ENCODE measurements at places on chromosomes 4 and X.

GRCh38 chr4:119746951-119747350 is 118.3 kb upstream of the PDE5A start:
- DNase-seq, result no peak

- no peak for DNase-seq
Measured at GRCh38 chr4:138521809-138522208, 279.7 kb upstream of the SLC7A11 start.

- DNase-seq, result no peak
Measured at GRCh38 chr4:66613591-66613990, 931.7 kb downstream of the CENPC start.

DNA sequence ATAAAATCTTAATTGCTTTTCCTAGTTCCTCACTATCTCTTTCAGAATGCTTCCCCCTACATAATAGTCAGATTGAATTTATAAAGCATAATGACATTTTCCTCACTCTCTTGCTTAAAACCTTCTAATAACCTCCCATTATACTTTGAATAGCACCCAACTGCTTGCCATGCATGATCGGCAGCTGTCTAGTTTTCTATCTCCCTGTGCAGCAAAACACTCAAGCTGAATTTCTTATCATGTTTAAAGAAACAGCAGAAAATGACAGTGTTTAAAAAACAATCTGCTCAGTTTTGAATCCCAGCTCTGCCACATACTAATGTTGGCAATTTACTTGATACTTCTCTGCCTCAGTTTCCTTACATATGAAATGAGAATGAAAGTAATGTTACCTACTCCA is 947.1 kb upstream of the HS3ST1 start:
- DNase-seq, result no peak

DNA sequence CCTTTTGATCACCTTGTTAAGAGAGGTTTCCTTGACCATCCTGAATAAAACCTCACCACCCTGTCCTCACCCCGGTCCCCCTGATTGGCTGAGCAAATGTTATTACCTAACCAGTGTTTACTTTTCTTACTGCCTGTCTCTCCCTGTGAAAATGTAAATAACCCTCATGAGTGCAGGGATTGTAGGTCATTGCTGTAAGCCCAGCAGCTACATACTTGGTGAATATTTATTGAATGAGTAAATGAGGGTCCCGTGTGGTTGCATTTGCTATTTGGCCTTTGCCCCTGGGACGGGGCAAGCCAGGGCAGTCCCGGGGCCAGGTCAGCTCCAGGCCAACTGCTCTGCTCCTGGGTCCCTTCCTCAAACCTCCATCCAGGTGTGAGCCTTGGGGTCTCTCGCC is 55.5 kb upstream of the CLCN4 start:
- no peak for DNase-seq

DNA sequence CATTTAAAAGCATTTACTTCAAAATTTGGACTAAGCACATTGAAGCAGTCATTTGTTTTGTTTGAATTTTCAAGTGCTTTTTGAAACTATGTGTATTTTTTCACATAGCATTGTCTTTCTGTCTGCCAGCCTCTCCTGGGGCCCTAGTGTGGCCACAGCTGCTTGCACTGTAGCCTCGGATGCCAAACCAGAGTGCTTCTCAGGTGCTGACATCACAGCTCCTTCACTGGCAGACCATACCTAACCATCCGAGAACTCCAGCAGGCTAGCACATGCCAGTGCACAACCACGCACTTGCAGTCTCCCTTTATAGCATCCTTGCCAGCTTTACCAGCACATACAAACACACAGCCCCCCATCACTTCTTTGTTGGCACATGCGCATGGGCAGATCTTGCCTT is 1019.7 kb downstream of the STPG2 start:
- DNase-seq, result no peak

DNA sequence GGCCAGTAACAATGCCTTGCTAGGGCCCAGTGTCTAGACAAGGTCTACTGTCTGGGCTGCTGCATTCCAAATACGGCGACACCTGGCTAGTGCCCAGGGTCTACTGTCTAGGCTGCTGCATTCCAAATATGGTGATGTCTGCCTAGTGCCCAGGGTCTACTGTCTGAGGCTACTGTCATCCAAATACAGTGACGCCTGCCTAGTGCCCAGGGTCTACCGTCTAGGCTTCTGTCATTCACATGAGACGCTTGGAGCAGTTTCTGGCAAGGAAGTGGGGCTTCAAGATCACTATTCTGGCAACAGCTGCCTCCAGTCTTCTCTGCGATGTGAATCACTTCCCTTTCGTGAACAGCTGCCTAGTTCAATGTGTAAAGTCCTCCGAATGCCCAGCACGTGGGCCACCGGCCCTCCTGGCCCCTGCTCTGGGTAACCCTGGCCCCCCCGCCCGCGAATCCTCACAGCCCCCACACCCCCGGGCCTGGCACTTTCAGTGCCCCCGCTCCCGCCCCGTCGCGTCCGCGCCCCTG is 12.7 kb downstream of the ACOX3 start:
- no peak for DNase-seq

- DNase-seq, result no peak
Measured at GRCh38 chr4:139229534-139230039, 50.4 kb downstream of the MGARP start.

GRCh38 chr4:41039317-41039716 is 175.0 kb downstream of the APBB2 start:
- no peak for DNase-seq

DNA sequence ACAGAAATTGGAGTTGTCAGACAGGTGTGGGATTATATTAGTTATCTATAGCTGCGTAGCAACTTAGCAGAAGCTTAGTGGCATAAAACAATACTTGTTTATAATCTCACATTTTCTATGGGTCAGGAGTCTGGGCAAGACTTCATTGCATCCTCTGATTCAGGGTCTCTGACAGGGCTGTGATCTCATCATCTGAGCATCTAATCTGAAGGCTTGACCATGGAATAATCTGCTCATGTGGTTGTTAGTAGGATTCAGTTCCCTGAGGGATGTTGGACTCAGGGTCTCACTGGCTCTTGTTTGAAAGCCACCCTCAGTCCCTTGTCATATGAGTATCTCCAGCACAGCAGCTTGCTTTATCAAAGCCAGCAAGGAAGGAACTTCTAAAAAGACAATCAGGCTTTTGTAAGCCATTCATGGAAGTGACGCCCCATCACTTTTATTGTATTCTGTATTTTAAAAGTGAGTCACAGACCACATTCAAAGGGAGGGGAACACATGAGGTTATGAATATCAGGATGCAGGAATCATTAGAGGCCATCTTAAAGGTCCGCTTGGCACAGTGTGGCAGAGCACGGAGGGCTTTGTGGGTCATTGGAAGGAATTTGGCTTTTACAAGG is 37.2 kb upstream of the FAM9B start:
- DNase-seq, result no peak
